Fibroblast of skin of left quadriceps (primary cell): ENCODE measurements at places on chromosomes 11 and 22.

GRCh38 chr11:62854013-62854824 is 14.8 kb upstream of the WDR74 start:
- DNase-seq, result no peak

DNA sequence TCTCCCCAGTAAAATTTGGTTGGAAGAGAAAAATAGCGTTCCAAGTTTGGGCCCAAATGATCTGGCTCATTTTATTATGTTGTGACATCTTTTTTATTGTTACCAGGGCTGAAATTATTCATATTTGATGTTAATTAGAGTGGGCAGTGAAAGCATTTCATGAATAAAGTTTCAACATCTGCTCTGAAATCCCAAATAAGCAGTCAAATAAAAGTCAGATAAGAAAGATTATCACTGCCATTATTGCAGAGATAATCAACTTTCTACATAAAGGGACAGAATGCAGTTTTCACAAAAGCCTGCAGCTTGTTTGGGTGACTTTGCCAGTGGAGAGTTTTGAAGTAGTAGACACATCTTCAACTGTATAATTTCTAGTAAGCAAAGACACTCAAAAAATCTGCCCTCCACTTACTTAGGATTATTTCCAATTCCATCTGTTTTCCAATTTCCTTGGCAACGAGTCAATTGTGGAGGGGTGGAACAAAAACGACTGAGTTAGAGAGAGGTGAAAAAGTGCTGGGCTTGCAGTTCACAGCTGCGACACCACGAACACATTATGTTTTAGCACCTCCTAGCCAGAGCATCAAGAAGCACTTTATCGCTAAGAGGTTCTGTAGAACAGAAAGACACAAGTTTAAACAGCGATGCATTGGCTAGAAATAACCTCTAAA is 9.0 kb downstream of the TECTA start:
- no peak for DNase-seq

- DNase-seq, result no peak
Measured at GRCh38 chr11:1039481-1040427, 3.2 kb upstream of the MUC6 start.

DNA sequence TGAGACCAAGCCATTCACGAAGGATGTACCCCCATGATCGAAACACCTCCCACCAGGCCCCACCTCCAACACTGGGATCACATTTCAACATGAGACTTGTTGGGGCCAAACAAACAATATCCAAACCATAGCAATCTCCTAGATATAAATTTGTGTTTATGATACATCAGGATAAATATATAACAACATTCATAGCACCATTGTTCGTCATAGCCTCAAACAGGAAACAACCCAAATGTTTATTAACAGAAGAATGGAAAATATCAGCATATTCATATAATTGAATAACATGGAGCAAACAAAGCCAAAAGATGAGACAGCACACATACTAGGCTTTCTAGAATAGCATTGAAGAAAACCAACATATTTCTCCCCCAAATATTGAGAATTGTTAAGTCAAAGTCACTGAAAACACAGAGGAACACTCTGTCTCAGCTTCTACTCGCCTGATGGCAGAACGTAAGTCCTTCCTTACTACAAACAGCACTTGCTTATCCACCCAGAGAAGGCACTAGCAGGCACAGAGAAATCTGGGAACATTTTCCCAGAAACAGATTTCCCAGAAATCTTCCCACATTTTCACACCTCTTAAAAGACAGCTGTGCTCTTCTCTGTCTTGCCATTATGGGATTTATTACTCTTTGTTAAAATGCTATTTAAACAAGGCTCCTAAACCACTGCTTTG is 8.1 kb upstream of the GDPD4 start:
- peak; percentile 3 for DNase-seq

- DNase-seq, result no peak
Measured at GRCh38 chr11:31199378-31199777, 170.2 kb downstream of the DCDC1 start.

GRCh38 chr11:63920126-63920938 is 3.4 kb upstream of the RCOR2 start:
- no peak for DNase-seq

DNA sequence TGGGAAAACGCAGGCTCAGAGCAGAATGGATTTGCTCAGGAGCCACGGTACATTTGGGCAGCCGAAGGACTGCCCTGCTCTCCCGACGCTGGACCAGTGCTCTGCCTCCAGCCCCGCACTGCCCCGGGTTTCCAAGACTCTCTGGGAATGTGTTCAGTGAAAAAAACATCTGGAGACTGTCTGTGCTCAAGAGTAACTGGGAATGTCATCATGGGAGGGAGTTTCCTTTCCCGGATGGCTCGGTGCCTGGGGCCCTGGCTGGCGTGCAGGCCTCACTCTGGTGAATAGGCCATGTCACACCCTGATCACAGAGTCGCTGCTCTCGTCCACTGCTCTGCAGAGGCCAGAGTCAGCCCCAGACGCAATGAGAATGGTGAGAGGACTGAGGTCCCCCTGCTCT is 9.8 kb upstream of the APOL6 start:
- peak; percentile 77 for DNase-seq

- DNase-seq, result no peak
Measured at GRCh38 chr11:22725079-22725478, 58.7 kb downstream of the GAS2 start.

GRCh38 chr11:67732045-67732787 is 57.8 kb upstream of the ALDH3B2 start:
- DNase-seq, result no peak

DNA sequence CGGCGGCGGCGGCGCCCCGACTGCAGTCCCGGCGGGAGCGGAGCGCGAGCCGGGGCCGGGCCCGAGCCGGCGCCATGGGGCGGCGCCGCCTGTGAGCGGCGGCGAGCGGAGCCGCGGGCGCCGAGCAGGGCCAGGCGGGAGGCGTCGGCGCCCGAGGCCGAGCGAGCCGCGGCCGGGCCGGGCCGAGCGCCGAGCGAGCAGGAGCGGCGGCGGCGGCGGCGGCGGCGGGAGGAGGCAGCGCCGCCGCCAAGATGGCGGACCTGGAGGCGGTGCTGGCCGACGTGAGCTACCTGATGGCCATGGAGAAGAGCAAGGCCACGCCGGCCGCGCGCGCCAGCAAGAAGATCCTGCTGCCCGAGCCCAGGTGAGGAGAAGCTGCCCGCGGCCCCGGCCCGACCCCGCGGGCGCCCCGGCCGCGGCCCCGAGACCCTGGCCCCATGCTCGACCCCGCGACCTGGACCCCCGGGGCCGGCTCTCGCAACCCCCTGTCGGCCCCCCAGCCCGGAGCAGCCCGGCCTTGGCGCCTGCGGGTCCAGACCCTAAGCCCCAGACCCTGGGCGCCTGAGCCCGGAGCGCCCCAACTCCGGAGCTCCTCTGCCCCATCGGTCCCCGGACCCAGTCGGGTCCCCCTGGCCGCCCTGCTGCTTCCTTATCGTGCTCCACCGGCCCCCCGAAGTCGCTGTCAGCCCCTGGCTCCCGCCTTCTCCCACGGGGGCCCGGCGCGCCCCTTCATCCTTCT is at the start of gene GRK2:
Gene GRK2, plus strand, starts transcription at position 25 of the 739 bp plus-strand sequence. Its CDS starts 227 bp downstream, at position 252.
- DNase-seq, result no peak

DNA sequence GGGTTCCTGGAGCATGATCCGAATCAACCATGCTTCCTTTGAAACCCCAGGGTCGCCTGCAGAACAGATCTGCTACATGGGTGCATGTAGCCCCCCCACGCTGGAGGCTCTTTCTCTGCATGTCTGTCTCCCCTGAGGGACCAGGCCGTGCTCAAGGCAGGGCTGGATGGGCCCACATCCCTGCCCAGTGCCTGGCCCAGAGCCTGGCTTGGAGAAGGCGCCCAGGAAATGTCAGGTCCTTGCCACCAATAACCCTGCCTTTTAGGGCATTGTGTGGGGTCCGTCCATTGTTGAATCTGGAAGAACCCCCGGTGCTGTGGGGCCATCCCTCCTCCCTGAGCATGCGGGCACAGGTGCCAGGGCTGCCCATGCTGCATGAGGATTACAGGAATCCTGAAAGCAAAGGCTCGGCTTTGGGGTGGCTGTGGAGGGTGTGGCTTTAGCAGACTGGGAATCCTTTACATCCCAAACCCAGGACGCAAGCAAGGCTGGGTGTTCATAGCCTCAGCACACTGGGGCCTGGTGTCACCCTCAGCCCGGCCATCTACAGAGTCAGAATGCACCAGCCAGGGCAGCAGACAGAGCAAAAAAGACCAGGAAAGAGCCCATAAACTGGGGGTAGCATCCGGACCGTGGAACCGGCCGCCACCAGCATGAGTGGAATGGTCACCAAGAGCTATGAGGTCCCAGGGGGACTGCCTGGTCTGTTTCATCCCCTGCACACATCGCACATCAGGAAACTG is 48.2 kb downstream of the RTL6 start:
- DNase-seq, result no peak

GRCh38 chr11:92714111-92714510 is 255.3 kb upstream of the MTNR1B start:
- no peak for DNase-seq

- no peak for DNase-seq
Measured at GRCh38 chr22:43978558-43978957, 23.3 kb downstream of the SAMM50 start.

DNA sequence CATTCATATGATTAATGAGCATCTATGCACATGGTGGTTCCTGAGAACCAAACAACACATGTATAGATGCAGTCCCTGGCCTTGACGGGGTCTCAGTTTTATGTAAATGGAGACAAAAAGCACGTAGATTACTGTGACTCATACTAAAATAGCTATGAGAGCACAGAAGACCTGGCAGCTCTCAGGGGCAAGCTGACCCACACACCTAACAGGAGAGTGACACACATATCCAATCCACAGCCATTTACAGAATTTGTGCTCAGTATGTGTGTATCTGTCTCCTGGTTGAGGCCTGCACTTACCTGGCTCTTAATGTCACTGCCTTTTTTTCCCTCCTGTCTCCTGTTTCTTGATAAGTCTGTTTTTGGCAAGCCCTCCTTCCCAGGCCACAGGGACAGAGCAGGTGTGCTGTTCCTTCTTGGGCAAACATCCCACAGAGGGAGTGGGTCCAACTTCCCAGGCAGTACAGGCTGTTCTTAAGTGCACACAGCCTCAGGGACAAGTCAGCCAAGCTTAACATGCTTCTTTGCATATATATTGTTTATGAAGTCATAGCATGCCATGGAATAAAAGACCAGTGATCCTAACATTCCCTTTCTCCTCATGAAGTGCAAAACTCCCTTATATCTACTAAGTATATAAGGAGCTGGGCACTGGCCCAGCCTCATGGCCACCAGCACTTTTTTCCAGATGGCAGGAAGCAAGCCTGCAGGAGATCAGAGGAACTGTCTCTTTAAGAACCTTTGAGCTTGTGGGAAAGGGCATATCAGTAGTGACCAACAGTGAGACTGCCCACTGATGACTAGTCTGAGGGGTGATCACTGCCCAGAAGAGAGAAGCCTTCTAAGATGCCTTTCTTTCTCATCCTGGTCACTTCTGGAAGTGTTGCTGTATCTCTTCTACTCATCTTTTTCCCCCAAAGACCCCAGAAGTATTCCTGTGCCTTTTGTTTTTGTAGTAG is 124.7 kb upstream of the CCDC90B start:
- no peak for DNase-seq

- no peak for DNase-seq
Measured at GRCh38 chr11:477052-477715, 27.1 kb downstream of the PTDSS2 start.

DNA sequence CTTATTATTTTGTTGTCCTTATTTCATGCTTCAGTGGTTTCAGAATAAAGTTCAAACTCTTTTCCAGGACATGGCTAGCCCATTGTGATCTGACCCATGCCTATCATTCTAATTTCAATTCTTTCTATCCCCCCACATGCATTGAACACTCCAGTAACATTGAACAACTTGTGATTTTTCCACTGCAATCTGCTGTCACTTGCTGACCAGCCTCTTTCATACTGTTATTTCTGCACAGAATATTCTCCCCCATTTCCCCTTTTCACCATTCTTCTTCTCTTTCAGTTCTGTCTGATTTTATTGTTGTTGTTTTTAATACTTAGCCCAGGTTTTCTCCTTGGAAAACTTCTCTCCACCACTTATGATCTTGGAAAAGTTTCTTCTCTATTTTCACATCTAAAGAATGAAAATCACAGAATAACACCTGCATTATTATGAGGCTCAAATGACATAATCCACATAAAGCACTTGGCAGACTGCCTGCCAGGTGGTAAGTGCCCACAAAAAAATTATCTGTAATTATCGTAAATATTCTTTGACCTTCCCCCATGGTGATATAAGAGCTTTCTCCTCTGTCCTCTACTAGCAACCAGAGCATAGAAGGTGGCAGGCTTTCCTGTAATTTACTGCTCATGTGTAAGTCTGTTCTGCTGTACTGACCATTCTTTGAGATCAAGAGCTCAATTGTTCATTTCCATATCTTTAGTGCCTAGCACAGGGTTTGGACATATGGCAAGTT is 51.9 kb upstream of the EED start:
- no peak for DNase-seq

- peak; percentile 13 for DNase-seq
Measured at GRCh38 chr22:46857142-46857884, 94.9 kb downstream of the TBC1D22A start.
